ENCODE measurements at places on chromosomes 5 and 9. TPM values are rescaled to one million over a fixed set of nuclear protein-coding genes. Genes with fewer than 3 reads are reported as not detected.

The SLCO4C1 gene
- not detected for polyA plus RNA-seq

The ZFYVE16 gene
- polyA plus RNA-seq, result 4.9 TPM

The PLPPR1 gene
- not detected for polyA plus RNA-seq

The CCNB1 gene
- polyA plus RNA-seq, result 67.0 TPM

The NPM1 gene
- 2,997 TPM for polyA plus RNA-seq

The GBGT1 gene
- polyA plus RNA-seq, result 10.3 TPM

The PLPP1 gene
- polyA plus RNA-seq, result 43.1 TPM

The FRMD3 gene
- polyA plus RNA-seq, result 0.15 TPM

- no peak for DNase-seq
Observed at GRCh38 chr9:78557540-78557939, 260.6 kb downstream of the PSAT1 start.

DNA sequence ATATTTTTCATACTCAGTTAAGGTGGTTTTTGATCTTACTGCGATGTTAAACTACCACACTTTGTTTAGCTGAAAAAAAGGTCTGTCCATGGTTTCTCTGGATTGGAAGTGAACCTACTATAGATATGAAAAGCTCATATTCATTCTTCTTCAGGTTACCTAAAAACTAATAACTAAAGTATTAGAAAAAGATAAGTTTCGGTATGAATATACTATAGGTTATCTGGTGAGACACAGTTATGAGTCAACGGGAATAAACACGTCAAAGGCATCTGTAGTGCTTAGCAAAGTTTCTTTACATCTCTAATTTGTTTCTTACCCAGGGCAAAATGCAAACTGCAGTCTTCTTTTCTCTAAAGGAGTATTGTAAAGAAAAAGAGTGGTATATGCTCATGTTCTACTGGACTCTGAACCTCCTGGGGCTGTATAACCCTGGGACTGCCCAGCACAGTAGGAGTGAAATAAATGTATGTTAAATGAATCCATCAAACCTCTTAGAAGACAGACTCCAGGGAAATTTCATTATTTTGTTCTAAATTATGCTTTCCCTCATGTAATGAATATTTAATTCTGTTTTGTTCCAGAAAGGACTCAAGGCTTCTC lies 521.9 kb downstream of the PDE4D start:
- no peak for DNase-seq

GRCh38 chr9:136563646-136564325 lies 17.9 kb upstream of the NOTCH1 start:
- DNase-seq, result no peak

DNA sequence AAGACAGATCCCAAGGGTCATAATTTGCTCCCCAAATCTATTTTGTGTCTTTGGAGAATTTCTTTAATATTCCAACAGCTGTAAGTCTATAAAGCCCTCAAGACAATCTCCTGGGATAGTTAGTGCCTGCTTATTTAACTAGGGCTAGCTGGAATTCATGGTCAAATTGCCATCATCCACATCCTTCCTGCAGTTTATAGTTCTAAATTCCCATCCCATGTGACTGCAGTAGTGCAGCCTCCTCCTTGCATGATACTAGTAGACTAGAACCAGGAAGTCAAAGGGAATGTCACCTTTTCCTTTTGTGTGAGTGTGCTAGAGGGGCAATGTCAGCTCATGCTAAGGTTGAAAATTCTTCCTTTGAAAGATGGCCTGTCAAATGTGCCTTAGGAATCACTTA lies 214.8 kb upstream of the PIK3R1 start:
- DNase-seq, result no peak

DNA sequence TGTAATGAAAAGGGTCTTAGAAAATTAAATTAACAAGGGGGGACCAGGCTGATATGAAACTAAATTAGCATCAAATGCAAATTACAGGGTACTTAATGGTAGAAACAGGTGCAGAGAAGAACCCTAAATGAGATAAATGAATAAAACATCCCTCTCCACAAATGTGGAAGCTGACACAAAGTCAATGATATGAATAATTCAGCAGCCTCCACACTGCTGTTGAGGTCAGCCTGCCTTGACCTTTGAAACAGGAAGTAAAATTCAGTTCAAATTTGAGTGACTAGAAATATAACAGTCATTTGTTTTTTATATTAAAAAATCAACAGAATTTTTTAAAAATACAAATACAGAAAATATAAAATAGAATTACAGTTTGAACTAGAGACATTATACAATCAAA lies 40.0 kb downstream of the EBF1 start:
- DNase-seq, result no peak

GRCh38 chr5:79886456-79886855 lies 104.6 kb downstream of the MTX3 start:
- no peak for DNase-seq

DNA sequence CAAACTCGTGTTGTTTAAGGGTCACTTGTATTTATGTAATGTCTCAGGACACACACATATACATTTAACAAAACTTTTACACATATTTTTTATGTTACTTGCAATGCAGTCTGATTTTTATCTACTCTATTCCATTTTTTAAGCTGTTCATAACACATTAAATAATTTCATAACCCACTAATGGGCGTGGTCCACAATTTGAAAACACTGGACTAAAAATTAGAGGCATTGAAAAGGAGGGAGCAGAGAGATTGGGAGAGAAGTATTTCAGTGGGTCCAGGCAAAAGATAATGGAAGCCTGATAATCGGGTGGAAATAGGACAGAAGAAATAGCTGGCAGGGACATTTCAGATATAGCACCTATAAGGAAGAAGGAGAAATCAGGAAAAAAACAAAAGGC lies 597.3 kb upstream of the CLINT1 start:
- DNase-seq, result no peak

DNA sequence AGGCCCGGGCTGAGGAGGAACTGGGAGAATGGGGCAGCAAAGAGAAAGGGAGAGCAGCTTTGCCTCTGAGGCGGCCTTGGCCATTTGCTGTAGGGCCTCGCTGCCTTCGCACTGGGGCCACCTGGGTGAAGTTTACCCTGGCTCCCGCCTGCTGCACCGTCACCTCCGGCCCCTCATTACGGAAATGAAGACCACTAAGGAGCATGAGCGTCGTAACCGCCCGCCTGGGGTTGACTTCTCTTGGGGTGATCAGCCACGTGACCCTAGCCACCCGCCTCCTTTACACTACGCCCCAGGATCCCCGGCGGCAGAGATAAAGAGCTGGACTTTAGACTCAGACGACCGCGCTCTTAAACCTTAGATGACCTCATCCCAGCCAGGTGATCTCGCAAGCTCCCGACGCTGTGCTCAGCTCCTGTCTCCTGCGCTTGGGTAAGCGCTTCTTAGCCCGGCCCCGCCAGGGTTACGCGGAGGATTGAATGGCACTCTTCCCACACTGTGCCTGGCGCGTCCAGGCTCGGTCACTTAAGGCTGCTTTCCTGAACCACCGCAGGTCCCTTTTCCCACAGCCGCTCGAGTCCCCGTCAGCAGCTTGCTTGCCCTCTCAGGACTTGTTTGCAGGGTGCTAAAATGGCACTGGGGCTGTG lies 107.9 kb upstream of the LARP1 start:
- DNase-seq, result no peak

DNA sequence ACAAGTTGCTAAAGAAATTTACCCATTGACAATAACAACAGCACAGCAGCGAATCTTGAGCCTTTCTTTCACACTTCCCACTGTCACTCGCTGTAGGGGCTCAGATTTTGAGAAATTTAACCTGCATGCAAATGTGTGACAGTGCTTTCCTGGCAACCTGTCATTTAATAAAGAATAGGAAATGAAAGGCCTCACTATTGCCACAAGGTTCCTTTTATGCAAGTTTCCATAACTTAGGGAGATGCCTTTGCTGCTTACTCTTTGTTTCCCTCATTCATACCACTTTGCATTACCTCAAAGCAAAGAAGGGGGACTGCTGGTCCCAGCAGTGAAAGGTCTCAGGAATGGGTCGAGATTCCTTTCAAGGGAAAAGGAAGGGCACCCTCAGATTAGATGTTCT lies 49.5 kb downstream of the PTCD2 start:
- DNase-seq, result no peak

- DNase-seq, result no peak
Observed at GRCh38 chr9:36317766-36318165, 59.5 kb upstream of the GNE start.

- no peak for DNase-seq
Observed at GRCh38 chr9:98010445-98010844, 27.3 kb downstream of the ANP32B start.

GRCh38 chr9:137988051-137988450 lies 110.5 kb downstream of the CACNA1B start:
- no peak for DNase-seq

DNA sequence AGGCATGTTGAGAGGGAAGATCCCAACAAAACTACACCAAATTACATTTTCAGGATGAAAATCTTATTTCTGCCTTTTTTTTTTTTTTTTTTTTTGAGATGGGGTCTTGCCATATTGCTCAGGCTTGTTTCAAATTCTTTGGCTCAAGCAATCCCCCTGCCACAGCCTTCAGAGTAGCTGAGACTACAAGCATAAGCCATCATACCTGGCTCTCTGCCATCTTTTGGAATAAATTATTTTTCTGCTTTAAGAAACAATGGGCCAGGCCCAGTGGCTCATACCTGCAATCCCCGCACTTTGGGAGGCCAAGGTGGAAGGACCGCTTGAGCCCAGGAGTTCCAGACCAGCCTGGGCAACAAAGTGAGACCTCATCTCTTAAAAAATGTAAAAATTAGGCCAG lies 14.3 kb downstream of the AFF4 start:
- no peak for DNase-seq

DNA sequence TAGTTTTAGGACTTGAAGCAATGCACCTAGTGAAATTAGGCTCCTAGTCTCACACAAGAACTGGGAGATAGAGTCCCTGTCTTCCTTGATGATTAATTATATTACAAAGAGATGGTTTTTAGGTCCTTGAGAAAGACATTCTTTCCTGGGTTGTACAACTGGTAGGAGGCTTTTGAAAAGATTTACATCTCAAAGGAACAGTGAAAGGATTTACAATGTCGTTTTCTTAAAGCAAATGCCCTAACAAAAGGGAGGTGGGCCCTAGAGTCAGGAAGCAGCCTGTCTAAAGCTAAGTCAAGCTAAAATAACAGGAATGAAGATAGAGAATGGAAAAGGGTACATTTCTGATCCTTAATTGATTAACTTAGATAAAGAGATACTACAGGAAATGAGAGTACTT lies 102.2 kb upstream of the IL7R start:
- DNase-seq, result no peak

DNA sequence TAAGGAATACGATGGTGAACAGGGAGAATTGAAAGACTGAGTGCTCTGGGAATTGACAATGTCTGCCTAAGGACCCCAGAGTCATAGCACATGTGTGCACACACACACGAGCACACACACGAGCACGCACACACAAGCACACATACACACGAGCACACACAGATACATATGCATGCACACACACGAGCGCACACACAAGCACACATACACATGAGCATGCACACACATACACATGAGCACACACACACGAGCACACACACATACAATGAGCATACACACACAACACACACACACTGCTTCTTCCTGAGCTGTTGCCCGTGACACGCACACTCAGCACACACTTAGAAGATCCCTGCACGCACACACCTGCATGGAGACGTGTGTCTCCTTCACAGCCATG lies 10.9 kb upstream of the UNC5A start:
- DNase-seq, result no peak

GRCh38 chr5:139422307-139422893 lies 16.9 kb downstream of the DNAJC18 start:
- DNase-seq, result no peak

DNA sequence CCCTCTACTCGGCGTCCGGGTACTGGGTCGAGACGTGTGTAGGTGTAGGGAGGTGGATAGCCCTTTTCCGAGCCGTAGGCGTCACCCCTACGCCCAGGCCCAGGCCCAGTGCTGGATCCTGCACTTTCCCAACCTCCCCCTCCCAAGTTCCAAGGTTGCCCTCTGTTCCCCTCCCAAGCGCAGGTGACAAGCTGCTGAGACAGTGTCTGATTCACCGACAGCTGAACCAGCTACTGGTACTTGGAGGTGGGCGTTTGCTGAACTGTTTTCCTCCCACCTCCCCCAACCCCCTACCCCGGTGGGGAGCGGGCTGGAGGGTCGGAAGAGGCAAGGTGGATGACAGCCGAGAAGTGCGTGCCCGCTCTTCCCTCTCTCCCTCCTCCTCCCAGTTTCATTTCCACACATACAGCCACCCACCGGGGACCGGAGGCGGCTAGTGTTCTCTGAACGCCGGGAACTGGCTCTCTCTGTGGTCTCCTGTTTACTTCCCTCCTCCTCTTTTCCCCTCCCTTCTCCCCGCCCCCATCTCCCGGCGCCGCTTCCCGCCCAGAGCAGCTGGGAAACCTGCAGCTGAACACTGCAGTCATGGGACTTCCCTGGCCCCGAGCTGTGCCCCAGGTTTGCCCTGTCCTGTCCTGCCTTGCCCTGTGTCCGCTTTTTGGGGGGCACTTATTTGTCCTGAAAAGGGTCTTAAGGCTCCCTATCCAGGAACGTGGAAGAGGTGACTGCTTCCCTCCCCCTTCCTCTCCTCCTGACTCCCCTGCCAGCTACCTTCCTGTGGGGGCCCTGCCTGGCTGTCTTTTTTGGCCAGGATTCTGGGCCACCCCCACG lies 6.2 kb upstream of the KLF9 start:
- no peak for DNase-seq

DNA sequence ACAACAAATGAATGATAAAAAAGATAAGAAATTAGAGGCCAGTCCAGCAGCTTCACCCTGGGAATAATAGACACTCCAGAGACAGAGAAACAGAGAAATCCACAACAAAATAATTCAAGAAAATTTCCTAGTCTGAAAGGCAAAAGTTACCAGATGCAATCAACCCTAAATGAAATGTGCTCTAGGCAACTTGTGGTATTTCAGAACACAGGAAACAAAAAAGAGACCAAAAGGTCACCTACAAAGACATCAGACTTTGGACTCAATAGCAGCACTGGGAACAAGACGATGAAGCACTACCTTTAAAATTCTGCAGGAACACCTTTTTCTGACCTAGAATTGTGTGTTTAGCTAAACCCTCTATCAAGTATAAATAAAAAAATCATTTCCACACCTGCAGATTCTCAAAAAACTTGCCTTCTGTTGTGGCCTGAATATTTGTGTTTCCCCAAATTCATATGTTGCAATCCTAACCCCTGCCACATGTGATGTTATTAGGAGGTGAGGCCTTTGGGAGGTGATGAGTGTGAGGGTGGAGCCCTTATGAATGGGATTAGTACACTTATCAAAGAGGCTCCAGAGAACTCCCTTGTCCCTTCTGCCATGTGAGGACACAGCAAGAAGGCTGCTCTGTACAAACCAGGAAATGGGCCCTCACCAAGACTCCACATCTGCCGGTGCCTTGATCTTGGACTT lies 5.9 kb upstream of the MAPK9 start:
- no peak for DNase-seq

All from BJ (cell line).